ENCODE measurements at places on chromosomes 2 and 18.
A peak's percentile ranks its signal among the peaks of the same experiment; 100 is the strongest.

DNA sequence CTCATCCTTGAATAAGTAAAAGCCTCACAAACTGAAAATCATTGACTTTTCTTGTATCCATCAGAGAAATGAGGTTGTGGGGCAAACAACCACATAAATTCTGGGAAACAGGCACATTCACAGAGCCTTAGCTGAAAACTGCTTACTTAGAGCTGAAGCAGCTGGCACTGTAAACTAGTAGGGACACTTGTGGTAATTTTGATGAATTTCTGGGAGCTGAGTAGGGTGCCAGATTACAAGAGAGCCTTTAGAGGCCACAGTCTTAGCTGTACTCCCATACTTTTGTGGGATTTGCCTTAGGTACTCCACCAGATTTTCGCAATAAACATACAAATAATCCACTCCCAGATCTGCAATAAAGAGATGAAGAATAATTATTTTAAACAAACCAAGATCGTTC lies 315.2 kb downstream of the TMX3 start:
- no peak for DNase-seq

- peak; percentile 29 for DNase-seq
Measured at GRCh38 chr2:159713631-159714246, 1.4 kb downstream of the MARCHF7 start.

- no peak for DNase-seq
Measured at GRCh38 chr2:165376571-165376975, 92.9 kb upstream of the CSRNP3 start.

GRCh38 chr2:188369365-188369764 lies 77.7 kb downstream of the GULP1 start:
- DNase-seq = peak; percentile 49

- DNase-seq = peak; percentile 56
Measured at GRCh38 chr18:34965108-34965507, 76.1 kb upstream of the MAPRE2 start.

GRCh38 chr18:8499810-8500675 lies 109.2 kb upstream of the RAB12 start:
- peak; percentile 5 for DNase-seq

DNA sequence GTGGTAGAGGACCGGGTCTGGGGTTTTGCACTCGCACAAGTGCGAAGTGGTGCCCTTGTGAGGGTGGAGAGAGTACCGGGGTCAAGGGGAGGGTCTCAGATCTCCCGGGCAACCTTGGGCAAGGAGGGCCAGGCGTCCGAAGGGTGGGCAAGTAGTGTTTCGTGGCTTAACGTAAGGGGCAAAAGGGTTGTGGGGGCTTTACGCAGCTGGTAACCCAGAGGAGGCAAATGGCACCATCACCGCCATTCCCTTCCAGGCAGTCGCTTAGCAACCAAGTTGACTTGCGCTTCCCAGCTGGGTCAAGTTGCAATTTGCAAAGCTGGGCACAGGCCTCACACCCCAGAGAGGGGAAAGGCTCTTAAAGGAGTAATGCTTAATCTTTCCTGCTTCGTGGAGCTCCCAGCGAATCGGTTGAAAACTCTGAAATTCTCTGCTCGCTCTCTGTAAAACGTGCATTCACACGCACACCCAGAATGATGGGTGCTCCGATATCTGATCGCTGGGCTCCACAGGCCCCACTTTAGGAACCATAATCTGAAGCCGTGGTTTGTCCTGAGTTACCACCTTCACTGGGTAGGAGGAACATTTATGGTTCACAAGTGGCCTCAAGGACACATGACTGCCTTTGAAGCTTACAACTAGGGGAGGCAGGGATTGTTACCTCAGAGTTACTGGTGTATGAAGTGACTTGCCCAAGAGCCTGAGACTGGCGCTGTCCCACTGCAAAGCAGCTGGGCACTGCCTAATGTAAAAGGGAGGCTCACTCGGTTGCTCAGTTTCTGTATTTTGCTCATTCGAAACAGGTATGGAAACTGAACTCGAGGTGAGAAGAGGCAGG lies 127.9 kb downstream of the UXS1 start:
- peak; percentile 4 for DNase-seq

DNA sequence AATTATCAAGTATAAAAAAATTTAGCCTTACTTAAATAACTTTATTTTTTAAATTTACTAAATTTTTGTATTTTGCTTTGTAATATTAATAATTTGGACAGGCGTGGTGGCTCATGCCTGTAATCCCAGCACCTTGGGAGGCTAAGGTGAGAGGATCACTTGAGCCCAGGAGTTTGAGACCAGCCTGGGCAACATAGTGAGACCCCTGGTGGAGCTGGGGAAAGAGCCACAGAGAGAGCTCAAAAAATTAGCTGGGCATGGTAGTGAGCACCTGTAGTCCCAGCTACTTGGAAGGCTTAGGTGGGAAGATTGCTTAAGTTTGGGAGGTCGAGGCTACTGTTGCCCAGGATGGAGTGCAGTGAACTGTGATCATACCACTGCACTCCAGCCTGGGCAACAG lies 143.5 kb downstream of the B3GNT2 start:
- no peak for DNase-seq

DNA sequence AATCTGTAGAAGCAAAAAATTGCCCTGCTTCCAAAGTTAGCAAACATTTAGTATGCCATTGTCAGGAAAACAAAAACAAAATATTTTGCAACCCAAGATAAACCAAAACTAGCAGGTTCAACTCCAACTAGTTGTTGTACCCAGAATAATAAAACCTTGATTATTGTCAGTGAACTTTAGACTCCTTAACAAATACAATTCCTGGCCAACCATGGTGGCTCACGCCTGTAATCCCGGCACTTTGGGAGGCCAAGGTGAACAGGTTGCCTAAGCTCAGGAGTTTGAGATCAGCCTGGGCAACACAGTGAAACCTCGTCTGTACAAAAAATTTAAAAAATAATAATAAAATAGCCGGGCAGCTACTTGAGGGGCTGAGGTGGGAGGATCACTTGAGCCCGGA lies 87.5 kb upstream of the MSH2 start:
- DNase-seq = no peak

- no peak for DNase-seq
Measured at GRCh38 chr2:45707006-45707405, 55.5 kb downstream of the PRKCE start.

GRCh38 chr18:21741562-21742314 lies 1.1 kb downstream of the MIB1 start:
- DNase-seq = no peak

GRCh38 chr2:14654835-14655282 lies 22.3 kb downstream of the LRATD1 start:
- DNase-seq = no peak

DNA sequence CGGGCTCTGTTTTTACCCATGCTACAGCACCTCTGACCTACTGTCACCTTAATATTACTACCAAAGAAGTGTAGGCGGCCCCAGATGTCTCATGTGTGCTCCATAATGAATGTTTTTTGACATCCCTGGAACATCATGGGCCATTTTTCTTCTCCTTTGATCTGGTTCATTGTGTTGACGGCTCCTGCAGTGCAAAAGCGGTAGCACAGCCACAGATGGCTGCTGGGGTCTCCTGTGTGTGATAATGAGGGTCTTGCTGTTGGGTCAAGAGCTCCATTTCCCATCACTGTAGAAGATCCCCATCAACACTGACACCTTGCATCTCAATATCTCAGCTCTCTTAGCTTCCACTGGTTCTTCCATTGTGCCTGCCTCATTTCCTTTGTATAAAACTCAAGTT lies 95.0 kb downstream of the CDH20 start:
- DNase-seq = no peak

GRCh38 chr18:37253394-37254235 lies 312.0 kb downstream of the CELF4 start:
- DNase-seq = peak; percentile 43

GRCh38 chr2:45696708-45697107 lies 45.2 kb downstream of the PRKCE start:
- DNase-seq = no peak

DNA sequence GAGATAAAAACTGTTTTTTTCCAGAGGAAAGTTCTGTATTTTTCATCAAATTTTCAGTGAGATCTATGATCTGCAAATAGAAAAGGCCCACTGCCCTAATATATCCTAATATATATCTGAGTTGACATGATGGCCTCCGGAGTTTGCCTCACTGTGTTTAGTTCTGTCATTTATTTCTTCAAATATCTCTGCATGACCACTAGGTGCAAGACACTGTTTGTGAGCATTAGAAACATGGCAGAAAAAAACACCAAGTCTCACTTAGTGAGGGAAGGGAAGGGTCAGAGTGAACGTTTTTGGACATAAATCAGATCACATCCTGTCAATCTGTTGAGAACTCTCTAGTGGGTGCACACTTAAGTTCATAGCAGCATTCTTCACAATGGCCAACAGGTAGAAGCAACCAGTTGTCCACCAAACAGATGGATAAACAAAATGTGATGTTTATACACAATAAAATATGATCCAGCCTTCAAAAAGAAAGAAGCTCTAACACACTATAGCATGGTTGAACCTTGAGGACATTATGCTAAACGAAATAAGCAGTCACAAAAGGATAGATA lies 53.4 kb downstream of the SPIRE1 start:
- DNase-seq = no peak

DNA sequence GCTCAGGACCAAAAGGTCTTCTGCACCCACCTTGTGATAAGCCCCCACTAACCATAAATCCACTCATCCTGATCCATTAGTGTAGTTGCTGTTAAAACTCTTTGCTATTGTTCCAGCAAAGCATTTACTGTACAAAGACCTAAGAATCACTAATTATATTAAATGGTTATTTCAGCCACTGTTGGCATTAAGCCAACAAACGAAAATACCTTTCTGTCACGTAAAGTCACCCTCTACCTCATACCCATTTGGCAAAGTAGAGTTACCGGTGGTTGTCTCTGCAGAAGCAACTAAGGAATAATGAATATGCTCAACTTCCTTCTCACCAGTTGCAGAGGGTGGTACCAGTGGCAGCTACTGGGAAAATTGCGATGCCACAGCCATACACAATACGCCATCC lies 224.5 kb downstream of the SP3 start:
- DNase-seq = no peak

DNA sequence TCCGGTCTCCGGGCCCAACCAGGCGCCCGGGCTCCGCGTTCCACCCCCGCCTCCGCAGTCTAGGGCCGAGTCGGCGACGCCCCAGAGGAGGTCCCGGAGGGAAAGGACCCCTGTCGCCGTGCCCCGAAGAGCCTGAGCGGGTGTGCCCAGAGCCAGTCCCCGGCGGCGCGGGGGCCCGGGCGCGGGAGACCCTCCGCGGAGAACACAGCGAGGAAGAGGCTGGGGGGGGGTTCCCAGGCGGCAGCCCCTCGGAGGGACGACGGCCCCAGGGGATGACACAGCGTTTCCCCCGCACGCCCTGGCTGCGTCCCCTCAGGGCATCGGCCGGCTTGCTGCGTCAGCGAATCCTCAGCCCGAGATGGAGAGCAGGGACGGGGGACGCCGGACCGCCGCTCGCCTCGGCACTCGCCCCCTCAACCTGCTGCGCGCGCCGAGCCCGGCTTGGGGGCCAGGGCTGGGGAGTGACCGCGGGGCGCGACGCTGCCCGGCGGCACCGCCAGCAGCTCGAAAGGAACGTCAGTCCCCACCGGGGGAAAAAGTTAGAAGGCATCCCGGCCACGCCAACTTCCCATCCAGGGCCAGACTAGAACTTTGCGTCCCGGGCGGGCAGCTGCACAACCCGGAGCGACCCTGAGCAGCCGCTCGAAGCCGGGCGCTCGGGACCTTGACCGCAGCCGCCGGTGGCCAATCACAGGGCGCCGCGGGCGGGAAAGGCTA lies 711 bp downstream of the SFXN5 start:
- peak; percentile 21 for DNase-seq

GRCh38 chr2:18345848-18346247 lies 214.6 kb downstream of the RDH14 start:
- peak; percentile 90 for DNase-seq

DNA sequence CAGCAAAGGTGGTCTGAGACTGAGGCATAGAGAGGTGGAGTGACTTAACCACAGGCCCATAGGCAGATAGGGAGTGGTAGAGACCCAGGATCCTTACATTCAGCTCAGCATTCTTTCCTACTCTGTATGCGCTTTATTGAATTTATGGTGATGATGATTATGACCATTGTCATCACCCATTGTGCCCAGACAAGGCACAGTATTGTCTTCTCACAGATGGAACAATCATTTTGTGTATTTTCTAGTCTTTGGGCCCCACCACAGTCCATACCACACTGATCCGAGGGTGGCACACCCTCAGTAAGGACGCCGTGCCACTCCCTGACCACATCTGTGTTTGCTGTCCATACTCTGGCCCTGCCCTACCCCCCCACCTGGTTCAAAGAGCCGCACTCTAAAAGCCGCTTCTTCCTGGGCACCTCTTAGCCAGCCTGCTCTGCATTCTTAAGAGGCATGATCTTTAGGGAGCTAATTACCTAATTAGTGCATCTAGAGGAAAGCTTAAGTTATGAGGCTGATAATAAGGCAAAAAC lies 179.6 kb upstream of the SMAD2 start:
- no peak for DNase-seq

DNA sequence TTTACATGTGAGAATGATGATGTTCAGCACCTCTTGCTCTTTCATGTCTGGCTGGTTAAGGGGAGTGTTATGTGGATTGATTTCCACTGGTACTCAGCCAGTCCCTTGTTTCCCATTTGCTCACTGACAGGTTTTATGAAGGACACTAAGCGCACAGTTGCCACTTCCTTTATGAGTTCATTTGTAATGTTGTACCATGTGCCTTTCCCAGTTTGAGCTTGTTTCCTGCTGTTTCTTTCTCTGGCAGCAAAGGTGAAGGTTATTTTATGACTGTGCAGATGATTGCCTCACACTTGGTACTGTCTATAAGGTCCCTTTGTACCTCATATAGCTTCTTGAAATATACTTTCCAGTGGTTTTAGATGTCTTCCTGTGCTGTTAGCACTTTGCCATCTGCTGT lies 1700.5 kb upstream of the TMEFF2 start:
- DNase-seq = no peak

DNA sequence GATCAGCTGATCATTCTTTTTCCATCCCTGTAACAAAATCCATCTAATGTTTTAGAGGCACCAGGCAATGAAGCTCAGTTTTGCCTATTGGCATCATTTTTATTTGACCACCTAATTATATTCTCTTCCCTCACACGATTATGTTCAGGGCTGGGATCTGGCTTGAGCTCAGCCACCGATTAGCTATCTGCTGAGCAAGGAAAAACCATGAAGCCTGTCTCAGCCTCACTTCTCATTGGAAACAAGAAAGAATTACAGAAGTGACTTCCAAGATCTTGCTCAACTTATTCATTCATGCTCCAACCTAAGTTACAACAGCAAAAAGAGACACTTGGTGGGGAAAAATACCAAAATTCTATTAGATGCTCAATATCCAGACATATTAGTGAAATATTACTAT lies 139.0 kb upstream of the SH3BP4 start:
- no peak for DNase-seq

Measured in kidney tubule cell (primary cell).